AG04449 (cell line): ENCODE measurements at places on chromosomes 4 and X.

GRCh38 chr4:7336067-7336569 is 98.6 kb downstream of the PSAPL1 start:
- no peak for DNase-seq

GRCh38 chrX:112056886-112057285 is 25.7 kb downstream of the TRPC5 start:
- no peak for DNase-seq

DNA sequence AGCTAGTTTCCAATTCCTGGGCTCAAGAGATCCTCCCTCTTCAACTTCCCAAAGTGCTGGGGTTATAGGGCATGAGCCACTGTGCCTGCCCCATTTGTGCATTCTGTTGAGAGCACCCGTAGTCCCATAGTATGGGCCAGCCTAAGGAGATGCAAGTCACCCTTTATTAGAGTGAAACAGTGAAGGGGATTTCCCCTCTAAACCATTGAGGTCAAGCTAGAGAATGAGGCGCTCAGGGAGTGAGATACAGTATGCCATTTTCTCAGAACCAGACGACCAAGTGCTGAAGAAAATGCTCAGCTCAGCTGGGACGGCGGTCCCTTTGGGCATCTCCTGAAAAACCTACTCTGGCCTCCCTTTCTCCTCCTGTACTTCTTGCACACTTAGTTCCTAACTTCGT is 18.7 kb downstream of the RNF4 start:
- DNase-seq: no peak

DNA sequence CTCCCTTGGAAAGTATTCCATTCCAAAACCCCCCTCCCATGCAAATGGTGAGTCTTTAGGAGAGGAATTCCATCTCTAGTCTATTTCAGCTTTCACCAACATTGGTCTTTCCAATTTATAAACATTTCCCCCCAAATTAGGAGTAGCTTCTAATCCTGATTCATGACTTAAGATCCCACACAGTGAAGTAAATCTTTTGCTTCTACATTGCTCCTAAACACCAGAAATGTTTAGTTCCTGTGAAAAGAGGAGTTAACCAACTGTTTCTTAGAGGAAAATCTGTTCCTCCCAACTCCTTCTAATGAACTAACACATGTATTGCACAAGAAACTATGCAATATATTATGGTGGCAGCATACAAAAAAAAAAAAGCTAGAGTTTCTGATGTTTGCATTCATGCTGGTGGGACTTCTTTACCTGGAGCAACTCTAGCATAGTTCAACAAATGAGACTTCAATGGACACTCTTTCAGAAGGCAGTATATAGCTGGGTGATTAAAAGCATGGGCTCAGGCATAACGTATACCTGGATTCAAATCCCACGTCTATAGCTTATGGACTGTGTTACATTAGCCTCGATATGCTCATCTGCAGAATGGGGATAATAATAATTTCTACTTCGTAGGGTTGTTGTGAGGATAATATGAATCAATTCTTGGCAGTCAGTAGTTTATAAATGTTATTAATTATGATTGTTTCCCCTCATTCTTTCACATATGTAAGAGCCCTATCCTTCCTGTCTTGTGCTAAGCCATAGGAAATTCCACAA is 131.6 kb upstream of the TMEM164 start:
- no peak for DNase-seq

GRCh38 chrX:1491851-1492349 is 39.2 kb upstream of the ASMTL start:
- no peak for DNase-seq

DNA sequence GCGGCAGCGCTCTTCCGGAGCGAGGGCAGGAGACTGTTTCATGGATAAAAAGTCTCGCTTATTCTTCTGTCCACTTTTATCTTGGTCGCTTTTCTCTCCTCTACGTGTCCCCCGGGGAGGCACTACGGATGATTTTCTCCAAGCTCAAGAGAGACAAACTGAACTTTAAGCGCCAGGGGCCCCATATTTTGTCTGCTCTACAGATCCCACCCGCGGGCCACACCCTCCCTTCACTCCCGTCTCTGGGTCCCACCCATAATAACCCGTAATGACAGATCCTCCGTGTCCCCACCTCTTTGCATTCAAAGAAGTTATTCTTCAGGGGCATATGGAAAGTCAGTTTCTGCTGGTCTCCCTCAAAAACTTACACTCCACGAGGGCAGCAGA is at the start of gene CORIN:
Gene CORIN (minus strand): TSS at position 160 of the 387 bp plus-strand sequence. CDS start 118 bp downstream, at position 42.
- DNase-seq: no peak

GRCh38 chr4:7829652-7830580 is 109.7 kb downstream of the AFAP1 start:
- no peak for DNase-seq

DNA sequence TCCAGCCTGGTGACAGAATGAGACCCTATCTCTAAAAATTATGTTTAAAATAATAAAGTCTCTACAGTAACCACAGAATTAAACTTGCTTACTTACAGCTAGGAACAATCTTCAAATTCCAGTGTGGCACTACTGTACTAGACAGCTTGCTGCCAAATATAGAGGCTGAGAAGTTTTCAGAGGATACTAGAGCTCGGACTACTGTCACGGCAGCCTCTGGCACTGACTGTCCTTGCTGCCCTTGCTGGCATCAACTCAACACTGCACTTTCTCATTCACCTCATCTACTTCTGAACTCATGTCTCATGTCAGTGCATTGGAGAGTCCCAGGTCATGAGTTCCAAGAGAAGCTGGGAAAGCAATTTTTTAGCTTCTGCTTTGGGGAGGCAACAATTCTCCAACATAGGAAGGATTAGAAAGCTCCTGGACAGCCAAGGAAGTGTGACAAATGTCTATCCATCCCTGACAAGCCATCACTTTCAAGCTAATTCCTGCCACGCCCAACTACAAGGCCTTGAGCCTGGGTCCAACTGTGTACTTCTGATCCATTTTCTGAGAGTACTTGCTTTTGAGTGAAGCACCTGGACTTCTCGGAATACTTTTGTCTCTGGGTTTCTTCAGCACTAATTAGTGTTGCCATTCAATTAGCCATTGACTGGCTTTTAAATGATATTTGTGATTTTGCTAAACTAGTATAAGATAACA is 98.6 kb upstream of the NR3C2 start:
- no peak for DNase-seq

DNA sequence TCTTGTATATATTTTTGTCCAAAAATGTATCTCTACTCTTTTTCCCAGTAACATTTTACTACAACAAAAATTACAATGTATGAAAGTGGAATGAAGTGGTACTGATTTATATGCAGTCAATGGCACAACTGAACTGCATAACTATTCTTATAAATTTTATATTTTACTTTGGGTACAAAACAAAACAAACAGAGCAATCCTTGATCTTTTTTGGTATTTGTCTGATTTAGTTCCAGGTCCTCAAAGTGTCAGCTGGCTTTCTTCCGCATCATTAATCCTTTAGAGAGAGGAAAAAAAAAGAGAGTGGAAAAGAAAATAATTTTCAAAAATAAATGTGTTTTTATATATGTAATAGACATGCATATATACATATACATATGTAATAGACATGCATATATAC is 252.4 kb upstream of the SLIT2 start:
- no peak for DNase-seq

DNA sequence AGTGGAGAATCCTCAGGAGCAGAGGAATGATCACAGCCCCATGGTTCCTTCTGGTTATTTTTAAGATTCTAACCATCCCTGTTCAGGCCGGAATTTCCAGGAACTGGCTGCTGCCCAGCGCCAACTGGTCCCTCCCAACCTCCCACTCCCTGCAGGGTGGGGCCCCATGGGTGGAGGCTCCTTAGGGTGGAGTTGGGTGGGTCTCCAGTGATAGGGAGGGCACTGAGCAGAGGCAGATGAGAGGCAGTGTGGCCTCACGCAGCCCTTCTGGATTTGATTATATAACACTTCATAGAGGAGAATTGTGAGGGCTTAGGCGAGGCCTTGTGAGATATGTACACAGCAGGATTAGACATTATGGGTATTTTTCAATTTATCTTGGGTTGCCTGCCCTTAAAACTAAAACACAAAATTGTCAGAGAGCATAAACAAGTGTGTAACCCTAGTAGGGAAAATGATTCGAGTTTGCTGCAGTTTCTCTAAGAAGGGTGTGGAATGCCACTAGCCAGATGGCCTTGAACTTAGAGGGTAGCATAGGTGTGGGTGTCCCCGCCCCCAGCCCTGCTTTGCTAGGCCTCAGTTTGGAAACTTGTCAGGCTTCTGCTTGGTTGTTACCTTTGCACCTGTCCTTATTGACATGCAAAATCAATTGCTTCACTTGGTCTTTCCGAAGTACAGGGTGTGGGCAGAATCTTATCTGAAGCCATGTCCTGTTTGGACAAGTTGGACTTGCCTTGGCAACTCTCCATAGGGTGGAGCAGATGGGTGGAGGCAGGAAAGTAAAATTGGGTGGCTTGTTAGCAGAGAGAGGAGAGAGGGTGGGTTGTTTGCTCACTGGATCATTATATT is 9.4 kb downstream of the KLF3 start:
- no peak for DNase-seq

DNA sequence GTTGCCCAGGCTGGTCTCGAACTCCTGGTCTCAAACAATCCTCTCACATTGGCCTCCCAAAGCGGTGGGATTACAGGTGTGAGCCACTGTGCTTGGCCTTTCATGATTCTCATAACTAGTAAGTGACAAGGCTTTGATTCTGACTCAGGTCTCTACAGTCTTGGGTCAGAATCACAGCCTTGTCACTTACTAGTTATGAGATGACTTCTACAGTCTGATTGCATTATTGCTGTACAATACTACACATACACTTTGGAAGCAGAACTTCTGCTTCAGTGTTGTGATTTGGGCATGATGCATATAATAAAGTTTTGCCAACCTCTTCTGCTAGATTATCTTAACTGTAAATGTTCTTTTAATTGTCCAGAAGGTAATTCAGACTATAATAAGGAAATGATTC is 123.3 kb downstream of the KDM6A start:
- no peak for DNase-seq

DNA sequence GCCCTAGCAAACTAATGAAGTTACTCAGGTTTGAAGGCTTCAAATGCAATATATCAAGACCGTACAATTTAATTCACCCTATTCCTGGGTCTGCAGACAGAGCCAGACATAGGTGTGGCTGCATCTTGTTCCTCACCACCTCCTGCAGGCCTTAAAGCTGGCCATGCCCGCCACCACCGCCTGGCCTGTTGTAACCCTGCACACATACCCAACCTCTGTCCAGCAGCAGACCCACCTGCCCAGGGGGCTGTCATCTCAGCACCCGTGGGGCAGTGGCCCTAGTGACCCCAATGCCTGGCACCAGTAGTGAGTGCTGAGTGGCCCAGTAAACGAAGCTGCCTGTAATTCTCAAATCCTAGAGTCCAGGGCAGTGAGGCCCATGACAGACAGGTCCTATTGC is 40.7 kb downstream of the ZBTB49 start:
- no peak for DNase-seq

- no peak for DNase-seq
Measured at GRCh38 chr4:150033081-150033480, 45.2 kb upstream of the DCLK2 start.

- DNase-seq: no peak
Measured at GRCh38 chr4:55635282-55635681, 816 bp downstream of the NMU start.
